A549 treated with Hydrocortisone at 1 μM for 4 hours (cell line): ENCODE measurements at places on chromosomes 7 and 10. TPM values are rescaled to one million over a fixed set of nuclear protein-coding genes. Genes with fewer than 3 reads are reported as not detected.

SLC26A5 gene
- not detected in 5 replicates for total RNA-seq

CYP2E1 gene
- total RNA-seq = 0.16 to 0.29 TPM (median 0.21 TPM) in 4 of 5 replicates, not detected in the other

CDC14C gene
- total RNA-seq = not detected in 5 replicates

C7orf57 gene
- total RNA-seq = 0.12 to 0.31 TPM (median 0.26 TPM) in 5 replicates

RNF133 gene
- not detected in 5 replicates for total RNA-seq

DNAH11 gene
- total RNA-seq = 0.05 to 0.63 TPM (median 0.25 TPM) in 5 replicates

TUBAL3 gene
- total RNA-seq = 0.17 to 0.23 TPM (median 0.22 TPM) in 5 replicates

TUBGCP2 gene
- total RNA-seq = 32.4 to 49.6 TPM (median 42.5 TPM) in 5 replicates

HTRA1 gene
- total RNA-seq = 48.4 to 63.5 TPM (median 53.0 TPM) in 5 replicates

TEX36 gene
- not detected in 5 replicates for total RNA-seq

NRCAM gene
- 72.8 to 129 TPM (median 96.6 TPM) in 5 replicates for total RNA-seq

ATOH7 gene
- total RNA-seq = 0.10 to 0.27 TPM (median 0.22 TPM) in 5 replicates

KIFBP gene
- 37.7 to 53.1 TPM (median 45.7 TPM) in 5 replicates for total RNA-seq

HOXA5 gene
- 4.1 to 5.9 TPM (median 4.2 TPM) in 5 replicates for total RNA-seq

SFRP4 gene
- total RNA-seq = 3.0 to 4.4 TPM (median 3.3 TPM) in 5 replicates

TAC1 gene
- total RNA-seq = not detected in 5 replicates

FGFR2 gene
- total RNA-seq = 0.28 to 0.60 TPM (median 0.43 TPM) in 5 replicates

PHKG1 gene
- 0.35 to 0.60 TPM (median 0.48 TPM) in 5 replicates for total RNA-seq
